Subcutaneous adipose tissue (tissue), 4 donors: ENCODE measurements at places on chromosomes 13 and 19. TPM values are rescaled to one million over a fixed set of nuclear protein-coding genes. Genes with fewer than 3 reads are reported as not detected.

Gene PODNL1
- total RNA-seq, result 0.44 TPM

Gene CCDC70
- not detected for total RNA-seq

Gene CPT1C
- total RNA-seq, result not detected

Gene CAMSAP3
- total RNA-seq, result not detected

Gene ZNF177
- 3.4 TPM for total RNA-seq

Gene LGALS14
- not detected for total RNA-seq

Gene KIR3DL2
- not detected for total RNA-seq

Gene CCDC61
- total RNA-seq, result 12.2 TPM

Gene AXL
- 118 TPM for total RNA-seq

Gene ASF1B
- total RNA-seq, result 0.66 TPM

Gene PEAK3
- 0.88 TPM for total RNA-seq

Gene DZIP1
- 11.2 TPM for total RNA-seq

Gene LGALS4
- 4.4 TPM for total RNA-seq

Gene RAB8A
- total RNA-seq, result 59.7 TPM

Gene CD79A
- total RNA-seq, result not detected

Gene RAB20
- 35.4 TPM for total RNA-seq

Gene PRKD2
- 50.9 TPM for total RNA-seq

Gene CTXN1
- total RNA-seq, result not detected

Gene S1PR5
- total RNA-seq, result not detected

Gene FARP1
- total RNA-seq, result 39.9 TPM

Gene PSG1
- not detected for total RNA-seq

Gene NLRP9
- total RNA-seq, result not detected

Gene NCAN
- not detected for total RNA-seq

Gene UHRF1
- total RNA-seq, result 0.88 TPM

Gene CLEC17A
- not detected for total RNA-seq

Gene TMEM238
- not detected for total RNA-seq

Gene CDADC1
- total RNA-seq, result 7.0 TPM

Gene C19orf47
- total RNA-seq, result 10.1 TPM

Gene HSD11B1L
- 6.2 TPM for total RNA-seq
